EL (cell line): ENCODE measurements at places on chromosomes 1 and 21.

GRCh38 chr21:46641656-46642055 lies 6.2 kb downstream of the PRMT2 start:
- no peak for DNase-seq

DNA sequence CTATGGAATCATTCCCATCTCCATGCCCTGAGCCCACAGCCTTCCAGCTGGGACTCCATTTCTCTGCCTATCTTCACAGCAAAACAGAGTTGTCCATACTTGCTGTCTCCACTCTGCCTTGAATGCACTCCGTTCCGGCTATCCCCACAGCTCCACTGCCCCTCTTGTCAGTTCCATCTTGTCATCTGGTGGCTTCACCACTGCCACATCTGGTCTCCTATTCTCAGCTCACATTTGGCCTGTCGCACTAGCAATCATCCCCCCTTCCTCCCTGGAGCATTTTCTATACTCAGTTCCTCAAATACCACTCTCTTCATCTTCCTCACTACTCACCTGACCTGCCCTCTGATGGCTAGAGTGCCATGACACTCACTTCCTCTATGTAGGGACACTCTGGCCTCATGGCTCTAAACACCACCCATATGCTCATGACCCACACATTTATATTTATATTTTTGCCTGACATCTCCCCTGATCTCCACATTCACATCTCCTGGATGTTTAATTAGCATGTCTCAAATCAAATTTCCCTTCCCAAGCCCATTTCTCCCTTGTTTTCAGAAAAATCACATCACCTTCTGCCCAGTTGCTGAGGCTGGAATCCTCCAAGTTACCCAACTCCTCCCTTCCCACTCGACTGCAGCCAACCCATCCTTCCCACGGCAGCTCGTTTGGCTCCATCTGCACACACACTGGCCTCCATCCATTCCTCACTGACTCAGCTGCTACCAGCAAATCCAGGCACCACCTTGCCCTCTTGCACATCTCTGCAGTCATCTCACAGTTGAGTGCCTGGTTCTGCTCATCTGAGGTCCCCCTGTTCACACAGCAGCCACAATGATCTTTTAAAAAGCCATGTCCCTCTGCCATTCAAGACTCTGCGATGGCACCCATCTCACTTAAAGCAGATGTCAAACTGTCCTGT lies 6.1 kb downstream of the ZNF692 start:
- DNase-seq: no peak

DNA sequence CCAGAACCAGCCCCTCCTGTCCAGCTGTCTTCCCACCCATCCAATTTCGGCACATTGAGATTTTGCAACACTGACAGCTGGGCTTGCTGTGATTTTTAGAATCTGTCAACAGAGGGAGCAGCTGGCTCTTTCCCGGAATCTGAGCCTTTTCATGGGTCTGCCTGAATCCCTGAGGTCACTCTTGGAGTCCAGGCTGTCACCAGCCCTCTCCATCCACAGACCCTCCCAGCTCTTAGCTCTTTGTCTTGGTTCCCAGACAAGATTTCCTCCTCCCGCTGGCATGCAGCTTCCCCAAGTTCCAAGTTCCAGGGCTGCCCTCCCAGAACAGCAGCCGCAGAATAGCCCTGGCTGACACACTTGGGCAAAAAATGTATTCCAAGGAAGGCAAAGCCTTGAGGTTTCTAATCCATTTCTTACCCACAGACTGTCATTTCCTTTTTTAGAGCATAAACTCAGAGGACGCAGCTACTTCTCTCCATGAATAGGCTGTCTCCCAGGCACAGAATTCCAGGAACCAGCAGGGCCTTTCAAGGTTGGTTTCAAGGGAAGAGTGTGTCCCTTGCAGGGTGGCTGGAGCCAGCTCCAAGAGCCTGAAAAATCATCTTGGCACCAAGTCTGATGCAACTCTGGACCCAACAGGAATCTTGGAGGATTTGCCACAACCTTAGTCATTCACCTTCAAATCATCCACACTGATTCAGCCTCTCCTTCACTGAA lies 7.1 kb upstream of the TMEM61 start:
- DNase-seq: peak; percentile 41

DNA sequence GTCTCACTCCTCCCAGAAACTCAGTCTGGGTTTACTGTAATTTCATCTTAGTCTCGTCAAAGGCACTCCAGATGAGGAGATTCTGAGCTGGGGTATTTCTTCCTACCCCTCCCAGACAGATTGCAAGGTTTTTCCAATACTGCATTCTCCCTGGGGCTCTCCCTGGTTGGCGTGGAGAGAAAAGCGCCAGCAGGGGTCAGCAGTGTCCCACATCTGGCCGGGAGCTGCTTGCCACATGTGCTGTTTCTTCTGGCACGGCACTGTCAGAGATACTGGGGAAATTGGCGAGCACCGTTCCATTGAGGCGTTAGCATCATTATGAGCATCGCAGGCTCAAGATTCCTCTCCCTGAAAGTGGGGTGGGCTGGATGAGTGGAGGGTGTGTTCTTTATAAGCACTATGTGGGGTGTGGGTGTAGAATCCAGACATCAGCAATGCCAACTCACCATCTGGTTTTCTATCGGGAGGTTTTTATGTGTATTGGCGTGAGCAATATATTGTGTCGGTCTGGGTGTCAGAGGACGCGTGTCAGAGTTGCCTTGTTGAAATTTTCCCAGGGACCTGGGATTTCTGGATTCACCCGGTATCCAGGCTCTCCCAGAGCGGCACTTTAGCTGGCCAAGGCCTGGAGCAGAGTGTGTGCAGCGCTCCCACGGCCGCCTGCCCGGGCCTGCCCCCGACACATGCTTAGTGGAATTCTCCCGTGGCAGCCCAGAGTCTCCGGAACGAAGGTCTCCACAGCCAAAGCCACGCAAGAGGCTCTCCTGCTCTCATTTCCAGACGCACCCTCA lies 8.0 kb upstream of the NAV1 start:
- peak; percentile 82 for DNase-seq

GRCh38 chr1:18316764-18317163 lies 164.0 kb upstream of the KLHDC7A start:
- DNase-seq: no peak

DNA sequence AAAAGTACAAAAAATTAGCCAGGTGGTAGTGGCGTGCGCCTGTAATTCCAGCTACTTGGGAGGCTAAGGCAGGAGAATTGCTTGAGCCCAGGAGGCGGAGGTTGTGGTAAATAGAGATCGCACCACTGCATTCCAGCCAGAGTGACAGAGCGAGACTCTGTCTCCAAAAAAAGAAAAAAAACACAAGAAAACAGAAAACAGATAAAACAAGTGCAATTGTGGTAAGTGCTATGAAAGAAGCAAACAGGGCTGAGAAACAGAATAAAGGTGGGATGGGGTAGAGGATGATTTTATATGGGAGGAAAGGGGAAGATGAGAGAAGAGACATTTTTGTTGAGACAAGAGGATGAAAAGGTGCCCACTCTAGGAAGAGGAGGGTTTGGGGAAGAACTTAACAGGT lies 5.0 kb upstream of the SOX13 start:
- DNase-seq: no peak

GRCh38 chr1:202135221-202135721 lies 9.3 kb downstream of the ARL8A start:
- DNase-seq: peak; percentile 66

DNA sequence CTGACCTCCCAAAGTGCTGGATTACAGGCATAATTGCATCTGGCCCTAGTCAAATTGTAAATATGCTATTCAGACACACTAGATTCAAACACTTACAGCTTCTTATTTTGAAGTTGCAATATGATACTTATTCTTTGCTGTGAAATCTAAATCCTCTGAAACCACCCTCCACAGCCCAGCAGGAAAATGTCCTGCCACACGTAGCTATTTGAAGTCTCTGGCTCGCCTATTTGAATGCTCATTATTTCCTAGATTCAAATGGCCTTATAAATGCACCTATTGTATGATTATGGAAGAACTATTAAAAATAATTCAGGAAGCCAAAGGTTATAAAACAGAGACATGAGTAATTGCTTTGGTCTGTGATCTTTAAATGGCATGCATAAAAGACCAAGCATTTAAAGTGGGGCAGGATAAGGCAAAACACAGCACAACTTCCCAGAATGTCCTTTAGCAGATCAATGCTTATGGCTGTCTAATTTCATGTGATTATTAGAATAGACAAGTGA lies 26.6 kb upstream of the FBXO28 start:
- DNase-seq: no peak

DNA sequence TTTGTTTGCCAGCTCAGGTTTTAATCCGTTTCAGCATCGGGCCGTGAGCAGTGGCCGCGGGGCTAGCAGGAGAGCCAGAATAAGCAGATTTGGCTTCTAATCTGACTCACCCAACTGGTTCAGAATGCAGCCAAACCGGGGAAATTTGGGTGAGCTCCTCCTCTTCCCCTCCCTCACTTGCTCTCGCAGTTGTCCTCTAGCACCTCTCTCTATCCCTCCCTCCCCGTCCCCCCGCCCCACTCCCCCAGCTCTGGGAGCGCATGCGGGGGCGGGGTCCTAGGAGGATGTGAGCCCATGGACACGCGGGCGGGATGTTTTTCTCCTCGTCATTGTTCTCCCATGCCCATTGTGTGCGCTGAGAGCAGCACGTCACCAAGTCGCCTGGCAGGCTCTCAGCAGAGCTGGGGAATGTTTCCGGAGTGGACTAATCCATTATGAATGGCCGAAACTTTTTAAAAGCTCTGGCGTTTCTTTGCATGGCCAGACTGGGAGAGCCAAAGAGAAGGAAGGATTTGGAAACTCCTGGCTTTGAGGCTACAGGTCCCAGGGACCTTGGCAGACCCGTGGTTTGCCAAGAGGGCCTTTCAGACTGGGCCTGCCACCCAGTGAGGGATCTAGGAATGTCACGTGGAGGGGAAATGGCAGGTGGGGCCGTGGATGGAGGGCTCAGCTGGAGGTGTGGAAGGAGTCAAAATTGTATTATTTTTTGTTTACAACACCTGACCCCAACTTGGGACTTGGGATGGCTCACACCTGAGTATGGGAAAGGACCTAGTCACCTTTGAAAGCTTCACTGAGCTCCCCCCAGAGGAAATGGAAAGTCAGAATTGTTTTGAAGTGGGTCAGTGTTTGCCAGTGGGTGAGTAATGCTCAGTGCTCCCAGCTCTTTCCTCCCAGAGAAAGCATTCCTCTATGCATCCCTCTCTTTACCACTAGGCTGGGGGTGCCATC lies 39.2 kb downstream of the CDK18 start:
- DNase-seq: peak; percentile 92

GRCh38 chr1:23421753-23422240 lies 2.8 kb downstream of the TCEA3 start:
- peak; percentile 20 for DNase-seq

- DNase-seq: peak; percentile 11
Observed at GRCh38 chr1:173134800-173135199, 72.3 kb downstream of the TNFSF4 start.

- DNase-seq: no peak
Observed at GRCh38 chr1:168987923-168988322, 118.6 kb upstream of the ATP1B1 start.

- no peak for DNase-seq
Observed at GRCh38 chr1:63877021-63877767, 103.4 kb downstream of the ROR1 start.

- no peak for DNase-seq
Observed at GRCh38 chr1:153122831-153123421, 9.6 kb upstream of the SPRR2F start.
